ENCODE measurements at places on chromosomes 1 and 21. TPM values are rescaled to one million over a fixed set of nuclear protein-coding genes. Genes with fewer than 3 reads are reported as not detected.

Gene SYT11
- total RNA-seq: 19.8 TPM

Gene AMPD1
- total RNA-seq: not detected

DNA sequence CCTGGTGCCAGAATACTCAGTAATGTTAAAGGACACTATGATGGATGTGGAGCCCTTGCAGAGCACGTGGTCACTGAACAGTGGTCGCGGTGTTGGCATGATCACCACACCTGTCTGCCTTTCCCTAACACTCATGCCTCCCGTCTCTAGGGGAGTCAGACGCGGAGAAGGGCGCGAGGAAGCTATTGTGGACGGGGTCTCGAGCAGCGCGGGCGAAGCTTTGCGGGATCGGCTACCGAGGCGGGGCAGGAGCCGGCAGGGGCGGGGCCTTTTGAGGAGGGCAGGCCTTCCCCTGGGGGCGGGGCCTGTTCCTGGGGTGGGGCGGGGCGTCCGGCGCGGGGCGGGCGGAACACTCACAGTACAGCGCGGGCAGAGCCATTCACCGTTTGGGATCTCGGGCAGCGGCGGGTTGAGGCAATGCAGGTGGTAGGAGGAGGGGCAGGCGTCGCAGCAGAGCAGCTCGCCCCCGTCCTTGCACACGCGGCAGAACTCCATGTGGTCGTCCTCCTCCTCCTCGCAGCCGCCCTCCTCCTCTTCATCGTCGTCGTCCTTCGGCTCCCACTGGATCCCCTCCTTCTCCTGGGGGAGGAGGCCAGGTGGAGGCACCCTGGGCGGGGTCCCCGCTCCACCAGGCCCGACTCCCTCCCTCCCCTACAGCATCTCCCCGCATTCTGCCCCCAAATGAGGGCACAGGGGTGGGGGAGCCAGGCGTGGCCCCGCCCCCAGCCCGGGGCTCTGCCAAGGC, 31.5 kb downstream of the CHD5 start:
- peaks cover 22% of the 10 kb centered on the region for H3K4me1 ChIP-seq
- H3K36me3 ChIP-seq: no peaks in the 10 kb centered on the region
- peak; percentile 70 for DNase-seq
- H3K27ac ChIP-seq: no peak overlapping the region
- H3K27me3 ChIP-seq: peaks cover 45% of the 10 kb centered on the region

DNA sequence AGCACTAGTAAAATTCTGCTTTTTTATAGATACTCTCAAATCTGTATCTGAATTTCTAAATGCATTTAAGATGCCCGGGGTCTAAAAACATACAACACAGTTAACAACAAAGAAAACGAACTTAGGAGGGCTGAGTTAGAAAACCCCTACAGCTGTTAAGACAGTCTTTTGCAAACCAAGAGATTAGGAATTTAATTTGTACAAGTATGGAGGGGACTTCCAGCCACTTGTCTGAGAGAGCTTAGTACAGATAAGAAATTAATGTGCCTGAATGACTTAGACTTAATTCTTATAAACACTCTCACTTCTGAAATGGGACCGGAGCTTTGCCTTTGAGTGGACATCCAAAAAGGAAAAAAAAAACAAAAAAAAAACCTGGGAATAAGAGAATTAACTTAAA, 61.6 kb downstream of the SMYD3 start:
- no peak overlapping the region for H3K4me3 ChIP-seq
- no peaks in the 10 kb centered on the region for H3K27me3 ChIP-seq
- no peak overlapping the region for H3K27ac ChIP-seq
- DNase-seq: no peak
